Stimulated activated CD4-positive, alpha-beta T cell treated with anti-CD3 and anti-CD28 coated beads, TNF-alpha, amount 100 ng/mL, for 1 hour (primary cell): ENCODE measurements at places on chromosomes 1 and 21.
A peak's percentile ranks its signal among the peaks of the same experiment; 100 is the strongest.

- no peak for DNase-seq
These were observed 123.9 kb upstream of the DUSP10 start for GRCh38 chr1:221865808-221866207.

DNA sequence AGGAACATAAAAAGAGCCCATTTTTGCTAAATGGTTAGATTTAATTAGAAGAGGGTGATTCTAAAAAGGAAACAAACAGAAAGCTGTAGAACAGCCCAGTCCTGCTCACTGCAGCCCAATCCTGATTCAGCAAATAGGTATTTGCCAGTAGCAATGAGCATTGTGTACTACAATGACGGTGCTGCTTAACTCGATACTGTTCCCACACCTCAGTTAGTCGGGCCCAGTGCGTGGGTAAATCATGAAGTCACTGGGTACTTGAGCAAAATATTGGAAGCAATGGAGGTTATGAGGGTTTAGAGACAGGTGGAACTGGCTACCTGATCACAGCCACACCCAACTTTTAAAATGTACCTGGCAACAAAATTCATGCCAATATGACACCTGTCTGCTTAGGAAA lies 101.5 kb upstream of the ADGRL2 start:
- no peak for DNase-seq

DNA sequence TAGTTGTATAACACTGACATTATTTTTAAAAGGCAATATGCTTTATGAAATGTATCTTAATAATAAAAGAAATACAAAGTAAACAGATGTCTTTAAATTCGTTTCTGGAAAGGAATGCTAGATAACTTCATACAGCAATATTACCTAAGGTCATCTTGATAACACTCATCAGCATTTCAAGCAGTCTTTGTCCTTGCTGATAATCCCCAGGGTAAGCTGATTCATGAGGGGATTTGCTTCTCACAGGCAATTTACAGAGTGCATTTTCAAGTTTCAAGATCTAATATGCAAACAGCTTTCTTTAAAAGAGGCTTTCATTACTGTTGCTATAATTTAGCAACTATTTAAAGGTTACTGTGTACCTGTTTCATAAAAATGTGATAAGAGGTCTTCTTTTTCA lies 75.2 kb upstream of the NEK2 start:
- no peak for DNase-seq

- no peak for DNase-seq
These were observed 613.3 kb upstream of the PLXNA2 start for GRCh38 chr1:208857465-208857864.

GRCh38 chr1:185238447-185238846 lies 78.6 kb downstream of the IVNS1ABP start:
- no peak for DNase-seq

GRCh38 chr1:217133092-217133491 lies 409.9 kb upstream of the ESRRG start:
- no peak for DNase-seq

DNA sequence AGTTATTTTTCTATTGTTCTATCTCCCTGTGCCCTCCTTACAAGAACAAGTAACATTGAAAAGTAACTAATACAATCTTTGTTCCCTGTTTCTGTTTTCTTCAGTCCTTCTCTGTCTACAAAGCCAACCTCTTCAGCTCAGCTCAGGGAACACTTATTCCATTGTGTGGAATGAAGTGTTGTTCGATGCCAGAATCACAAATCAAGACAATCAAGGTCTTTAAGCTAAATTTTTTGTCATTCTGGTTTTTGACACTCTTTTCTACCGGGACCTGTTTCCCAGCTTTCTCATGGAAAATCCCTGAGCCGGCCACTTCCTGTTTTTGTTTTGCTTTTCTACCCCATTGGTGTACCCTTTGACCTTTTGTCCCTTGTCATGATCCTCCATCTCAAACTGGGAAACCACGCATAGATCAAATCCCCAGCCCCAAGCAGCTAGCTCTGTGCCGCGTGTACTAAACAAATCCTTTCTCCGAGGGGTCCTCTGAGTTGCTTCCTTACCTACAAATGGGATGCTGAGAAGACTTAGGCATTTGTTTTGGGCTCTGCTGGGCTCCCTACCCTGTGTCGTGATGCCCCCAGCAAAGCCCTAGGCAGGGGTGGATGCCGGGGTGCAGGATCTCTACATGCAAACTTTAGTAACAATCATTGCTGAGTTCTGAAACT lies 141.8 kb downstream of the TOMM20 start:
- no peak for DNase-seq

DNA sequence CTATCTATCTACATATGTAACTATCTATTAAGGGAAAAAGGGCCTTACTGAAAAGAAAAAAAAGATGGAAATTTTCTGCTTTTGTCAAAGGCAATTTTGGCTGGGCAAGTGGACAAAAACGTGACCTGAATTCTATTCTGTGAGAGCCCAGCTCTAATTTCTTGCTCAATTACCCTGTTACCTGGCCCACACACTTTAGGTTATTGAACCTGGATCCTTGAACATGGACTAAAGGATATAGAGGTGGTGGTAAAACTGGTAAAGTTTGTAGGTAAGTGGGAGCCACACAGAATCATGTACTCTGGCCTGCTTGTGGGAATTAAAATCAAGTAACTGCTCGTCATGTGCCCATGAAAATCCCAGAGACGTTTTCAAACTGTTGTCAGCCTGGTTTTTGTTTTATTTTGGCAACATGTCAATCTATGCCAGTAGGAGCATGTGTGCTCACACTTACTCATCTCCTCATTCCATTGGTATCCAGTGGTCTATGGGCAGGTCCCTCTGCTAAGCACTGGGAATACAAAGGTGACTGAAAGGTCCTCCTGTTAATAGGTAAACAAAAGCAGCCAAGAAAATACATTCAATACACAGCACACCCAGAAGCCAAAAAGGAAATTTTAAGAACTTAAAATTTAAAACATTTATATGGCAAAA lies 113.7 kb upstream of the WARS2 start:
- DNase-seq, result no peak

GRCh38 chr1:200468264-200469001 lies 58.6 kb upstream of the ZNF281 start:
- no peak for DNase-seq

GRCh38 chr1:97623220-97623619 lies 297.6 kb downstream of the DPYD start:
- DNase-seq, result no peak

DNA sequence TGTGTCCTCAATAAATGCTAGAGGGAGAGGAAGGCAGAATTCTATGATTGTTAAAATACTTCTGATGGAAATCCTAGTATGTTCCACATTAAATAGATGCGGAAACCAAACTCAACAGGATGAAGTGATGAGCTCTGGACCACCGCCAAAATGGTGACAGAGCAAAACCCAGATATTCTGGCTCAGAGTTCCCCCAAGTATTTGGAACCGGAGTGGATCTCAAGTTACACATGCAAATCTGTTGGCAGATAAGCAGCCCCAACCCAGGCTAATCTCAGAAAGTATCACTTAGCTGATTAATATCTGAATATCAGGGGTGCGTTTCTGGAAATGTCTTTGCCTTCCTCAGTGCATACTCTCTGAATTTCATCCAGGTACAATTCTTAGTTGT lies 17.4 kb upstream of the GRHL3 start:
- no peak for DNase-seq

GRCh38 chr1:12336413-12336812 lies 106.6 kb downstream of the VPS13D start:
- DNase-seq, result no peak

- peak; percentile 8 for DNase-seq
These were observed 72.9 kb downstream of the RPS6KA1 start for GRCh38 chr1:26602378-26602959.

DNA sequence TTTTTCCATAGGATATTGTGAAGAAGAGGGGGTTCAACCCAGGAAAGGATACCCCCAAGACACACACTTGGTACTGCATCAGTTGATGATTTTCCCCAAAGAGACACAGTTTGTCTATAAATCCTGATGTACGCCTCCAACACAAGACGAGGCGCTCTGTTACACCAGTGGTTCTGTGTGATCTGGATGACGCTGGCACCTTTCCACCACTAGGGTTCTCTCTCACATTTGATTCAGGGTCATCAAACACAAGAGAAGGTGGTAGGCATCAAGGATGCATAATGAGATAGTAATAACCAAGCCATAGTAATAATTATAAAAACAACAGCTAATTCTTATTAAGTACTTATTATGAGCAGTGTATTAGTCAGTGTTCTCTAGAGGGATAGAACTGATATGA lies 508.8 kb upstream of the ZP4 start:
- no peak for DNase-seq
